ENCODE measurements at places on chromosomes 12 and 14.

- peak; percentile 38 for DNase-seq
Measured at GRCh38 chr14:69460093-69460701, 24.3 kb upstream of the PLEKHD1 start.

- no peak for DNase-seq
Measured at GRCh38 chr12:98618952-98619351, 25.5 kb downstream of the SLC25A3 start.

- peak; percentile 47 for DNase-seq
Measured at GRCh38 chr12:112013601-112014402, 576 bp downstream of the ERP29 start.

DNA sequence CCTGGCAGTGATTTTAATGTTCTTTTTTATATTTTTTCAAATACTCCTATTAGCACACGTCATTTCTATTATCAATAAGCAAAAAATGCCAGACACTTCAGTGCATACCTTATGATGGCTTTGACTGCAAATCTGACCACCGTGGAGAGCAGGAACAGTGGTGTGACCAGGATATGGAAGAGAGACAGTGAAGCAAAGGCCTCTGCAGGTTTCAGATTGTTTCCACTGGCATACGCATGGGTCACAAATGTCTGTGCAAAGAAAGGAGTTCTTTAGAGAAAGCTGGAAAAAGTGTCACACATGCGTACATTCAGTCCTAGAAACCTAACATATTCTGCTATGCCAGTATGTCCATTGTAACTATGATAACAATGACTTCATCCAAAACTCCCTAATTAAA is 47.3 kb downstream of the ABCC9 start:
- no peak for DNase-seq

GRCh38 chr12:94078138-94078723 is 70.1 kb upstream of the PLXNC1 start:
- peak; percentile 50 for DNase-seq

DNA sequence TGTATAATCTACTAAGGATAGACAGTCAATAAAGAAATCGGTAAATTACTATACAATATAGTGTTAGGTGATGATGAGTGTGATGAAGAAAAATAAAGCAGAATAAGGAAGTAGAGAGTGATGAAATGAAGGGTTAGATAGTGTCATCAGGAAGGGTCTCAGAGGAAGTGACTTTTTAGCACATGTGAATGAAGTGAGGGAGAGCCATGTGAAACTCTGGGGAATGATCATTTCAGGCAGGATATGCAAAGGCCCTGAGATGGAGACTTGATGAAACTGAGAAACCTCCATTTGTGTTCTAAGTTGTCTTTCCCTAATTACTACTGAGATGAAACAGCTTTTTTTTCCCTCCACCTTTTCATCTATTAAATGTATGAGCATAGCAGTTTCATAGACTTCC is 19.4 kb upstream of the GNPTAB start:
- no peak for DNase-seq

GRCh38 chr12:106897981-106898901 is 57.5 kb upstream of the TMEM263 start:
- DNase-seq: no peak

- no peak for DNase-seq
Measured at GRCh38 chr12:28611449-28611848, 421.2 kb downstream of the CCDC91 start.

DNA sequence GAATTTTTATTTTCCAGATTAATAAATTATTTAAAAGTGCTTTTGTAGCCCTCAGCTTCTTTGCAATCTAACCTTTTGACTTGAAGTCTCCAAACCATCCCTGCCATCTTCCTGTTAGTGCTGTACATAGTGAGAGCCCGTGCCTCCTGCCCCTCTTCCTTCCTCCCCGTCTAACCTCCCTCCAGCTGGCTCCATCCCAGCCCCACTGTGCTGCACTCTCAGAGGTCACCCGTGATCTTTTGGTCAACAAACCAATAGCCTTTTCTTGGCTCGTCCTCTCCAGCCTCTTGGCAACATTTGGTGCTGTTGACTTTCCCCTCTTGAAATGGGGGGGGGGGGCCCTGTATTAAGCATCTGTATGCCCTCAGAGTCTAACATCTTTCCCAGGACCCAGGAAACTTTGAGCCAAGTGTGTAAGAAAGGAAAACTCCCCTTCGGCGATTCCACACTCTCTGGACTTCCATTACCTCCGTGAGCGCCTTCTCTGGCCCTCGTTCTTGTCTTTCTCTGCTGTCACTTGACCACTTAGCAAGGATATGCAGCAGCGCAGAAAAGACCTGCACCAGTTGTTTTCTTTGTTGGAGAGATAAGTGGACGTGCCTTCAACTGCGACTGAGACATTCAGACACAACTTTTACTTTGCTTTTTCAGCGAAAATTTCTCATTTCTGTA is 44.1 kb downstream of the FBXW8 start:
- DNase-seq: no peak

DNA sequence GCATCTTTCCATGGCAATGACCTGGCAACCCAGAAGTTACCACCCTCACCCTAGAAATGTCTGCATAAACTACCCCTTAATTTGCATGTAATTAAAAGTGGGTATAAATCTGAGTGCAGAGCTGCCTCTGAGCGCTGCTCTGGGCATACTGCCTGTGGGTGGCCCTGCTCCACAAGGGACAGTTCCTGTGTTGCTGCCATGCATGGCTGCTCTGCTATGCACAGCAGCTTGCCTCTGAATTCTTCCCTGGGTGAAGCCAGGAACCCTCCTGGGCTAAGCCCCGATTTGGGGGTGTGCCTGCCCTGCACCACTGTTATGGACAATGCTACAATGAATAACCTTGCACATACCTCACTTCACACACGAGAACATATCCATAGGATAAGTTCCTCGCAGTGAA is 35.7 kb upstream of the GPR132 start:
- no peak for DNase-seq

GRCh38 chr12:27979145-27979544 is 6.6 kb upstream of the PTHLH start:
- no peak for DNase-seq

GRCh38 chr14:42112108-42112507 is 505.4 kb downstream of the LRFN5 start:
- DNase-seq: no peak

DNA sequence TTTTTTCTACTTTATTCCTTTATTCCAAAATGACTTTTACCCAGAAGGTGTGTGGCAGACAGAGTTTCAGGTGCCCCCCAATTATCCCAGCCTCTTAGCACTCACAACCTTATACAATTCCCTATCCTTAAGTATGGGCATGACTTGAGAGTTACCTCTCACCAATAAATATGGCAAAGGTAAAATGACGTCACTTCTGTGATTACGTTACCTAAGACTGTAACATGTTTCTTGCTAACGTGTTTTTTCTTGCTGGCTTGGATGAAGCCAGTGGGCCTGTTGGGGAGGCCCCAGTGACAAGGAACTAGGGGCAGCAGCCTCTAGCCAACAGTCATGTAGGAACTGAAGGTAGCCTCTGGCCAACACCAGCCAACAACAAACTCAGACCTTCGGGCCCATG is 13.3 kb upstream of the TUNAR start:
- DNase-seq: no peak

DNA sequence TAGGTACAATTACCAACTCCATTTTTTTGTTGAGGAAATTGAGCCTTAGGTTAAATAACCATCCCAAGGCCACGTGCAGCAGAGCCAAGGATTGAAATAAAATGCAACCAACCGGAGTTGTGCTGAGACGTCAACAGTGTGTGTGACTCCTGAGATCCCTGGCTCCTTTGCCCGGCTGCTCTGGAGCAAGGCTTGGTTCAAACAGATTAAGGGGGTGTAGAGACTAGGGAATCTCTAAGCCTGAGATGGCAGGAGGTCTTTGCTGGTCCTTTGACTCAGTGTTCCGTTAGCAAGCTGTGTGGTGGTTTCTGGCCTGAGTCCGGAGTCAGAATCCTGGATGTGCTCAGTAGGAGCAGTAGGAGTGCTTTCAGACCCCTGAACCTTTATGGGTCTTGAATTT is 1.4 kb upstream of the SLC8A3 start:
- DNase-seq: no peak

DNA sequence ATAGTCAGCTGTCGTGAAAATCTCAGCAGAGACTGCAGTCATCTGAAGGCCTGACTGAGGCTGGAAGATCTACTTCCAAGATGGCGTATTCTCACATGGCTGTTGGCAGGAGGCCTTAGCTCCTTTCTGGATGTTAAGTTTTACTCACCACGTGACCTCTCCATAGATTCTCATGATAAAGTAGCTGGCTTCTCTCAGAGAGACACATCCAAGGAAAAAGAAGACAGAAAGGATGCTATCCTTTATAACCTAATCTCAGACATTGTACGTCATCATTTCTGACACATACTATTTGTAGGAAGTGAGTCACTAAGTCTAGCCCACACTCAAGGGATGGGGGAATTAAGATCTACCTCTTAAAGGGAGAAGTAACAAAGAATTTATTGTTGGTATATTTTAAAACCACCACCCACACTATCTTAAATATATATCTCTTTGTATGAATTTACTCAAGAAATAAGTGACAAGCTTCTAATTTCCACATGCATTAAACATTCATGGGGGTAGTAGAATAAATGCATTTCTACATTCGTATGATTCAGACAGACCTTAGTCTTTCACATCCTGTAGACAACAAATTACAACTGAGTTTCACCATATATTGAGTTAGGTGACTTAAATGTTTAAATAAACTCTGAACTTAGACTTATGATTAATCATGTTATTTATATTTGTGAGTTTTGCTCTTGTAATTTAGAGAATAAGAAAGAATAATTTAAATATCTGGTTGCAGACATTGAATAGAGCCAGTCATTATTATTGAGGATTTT is 411.0 kb downstream of the LRIG3 start:
- DNase-seq: no peak

DNA sequence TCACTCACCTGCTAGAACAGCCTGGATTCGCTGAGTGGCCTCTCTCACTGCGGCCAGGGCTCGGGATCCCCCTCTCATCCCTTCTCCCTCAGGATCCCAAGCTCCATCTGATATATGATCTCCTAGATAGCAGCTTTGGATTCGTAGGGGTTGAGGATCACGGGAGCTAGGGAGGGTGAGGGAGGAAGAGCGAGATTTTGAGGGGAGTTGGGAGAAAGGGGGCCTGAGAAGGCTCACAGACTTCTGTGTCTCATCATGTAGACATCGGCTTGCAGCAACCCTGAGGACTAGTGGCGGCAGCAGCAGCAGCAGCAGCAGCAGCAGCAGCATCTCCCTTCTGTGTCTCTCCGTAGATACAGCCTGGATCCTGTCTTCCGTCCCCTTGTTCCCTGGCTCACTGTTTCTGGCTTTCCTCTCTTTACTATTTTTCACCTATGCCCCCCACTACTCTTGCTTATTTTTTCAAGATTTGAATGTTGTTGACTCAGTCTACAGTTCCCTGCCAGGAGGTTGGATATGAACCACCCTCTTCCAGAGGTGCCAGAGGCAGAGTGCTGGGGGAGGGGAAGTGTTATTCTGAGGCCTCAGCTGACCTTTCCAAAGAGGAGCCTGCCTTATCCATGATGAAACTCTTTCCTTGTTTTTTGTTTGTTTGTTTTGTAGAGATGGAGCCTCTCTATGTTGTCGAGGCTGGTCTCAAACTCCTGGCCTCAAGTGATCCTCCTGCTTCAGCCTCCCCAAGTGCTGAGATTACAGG is at the start of gene CIROP:
TSS of gene CIROP (minus strand) at position 399 of the 757 bp plus-strand sequence. CDS start at position 330, 69 bp downstream.
- DNase-seq: no peak

DNA sequence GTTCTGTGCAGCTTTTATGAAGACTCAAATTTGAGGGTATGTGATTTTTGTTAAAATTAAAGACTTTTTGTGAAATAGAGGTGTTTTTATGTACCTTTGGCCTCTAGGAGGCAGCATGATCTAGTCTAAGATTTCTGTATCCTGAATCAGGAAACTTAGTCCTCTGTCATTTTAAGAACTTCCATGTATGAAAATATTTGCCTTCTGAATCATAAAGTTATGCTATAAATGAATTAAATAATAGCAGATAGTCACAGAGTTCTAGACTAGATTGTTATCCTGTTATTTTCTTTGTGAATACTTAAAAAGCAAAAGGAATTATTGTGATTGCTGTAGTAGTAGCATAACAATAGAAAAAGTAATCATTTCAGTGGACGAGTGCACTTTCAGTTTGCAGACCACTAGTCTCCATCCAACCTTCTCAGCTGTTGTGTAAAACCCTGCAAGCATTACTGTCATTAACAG is 56.3 kb downstream of the FGD4 start:
- peak; percentile 40 for DNase-seq

DNA sequence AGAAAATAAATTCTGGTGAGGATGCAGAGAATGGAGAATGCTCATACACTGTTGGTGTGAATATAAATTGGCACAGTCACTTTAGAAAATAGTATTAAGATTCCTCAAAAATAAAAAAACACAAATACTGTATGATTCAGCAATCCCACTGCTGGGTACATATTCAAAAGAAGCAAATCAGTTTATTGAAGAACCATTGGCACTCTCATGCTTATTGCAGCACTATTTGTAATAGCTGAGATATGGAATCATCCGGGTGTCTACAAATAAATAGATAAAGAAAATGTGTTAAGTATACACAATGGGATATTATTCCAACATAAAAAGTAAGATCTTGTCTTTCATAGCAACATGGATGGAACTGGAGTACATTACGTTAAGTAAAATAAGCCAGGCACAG is 579.4 kb upstream of the SEL1L start:
- DNase-seq: no peak

GRCh38 chr12:130956009-130956408 is 2.3 kb downstream of the ADGRD1 start:
- no peak for DNase-seq

DNA sequence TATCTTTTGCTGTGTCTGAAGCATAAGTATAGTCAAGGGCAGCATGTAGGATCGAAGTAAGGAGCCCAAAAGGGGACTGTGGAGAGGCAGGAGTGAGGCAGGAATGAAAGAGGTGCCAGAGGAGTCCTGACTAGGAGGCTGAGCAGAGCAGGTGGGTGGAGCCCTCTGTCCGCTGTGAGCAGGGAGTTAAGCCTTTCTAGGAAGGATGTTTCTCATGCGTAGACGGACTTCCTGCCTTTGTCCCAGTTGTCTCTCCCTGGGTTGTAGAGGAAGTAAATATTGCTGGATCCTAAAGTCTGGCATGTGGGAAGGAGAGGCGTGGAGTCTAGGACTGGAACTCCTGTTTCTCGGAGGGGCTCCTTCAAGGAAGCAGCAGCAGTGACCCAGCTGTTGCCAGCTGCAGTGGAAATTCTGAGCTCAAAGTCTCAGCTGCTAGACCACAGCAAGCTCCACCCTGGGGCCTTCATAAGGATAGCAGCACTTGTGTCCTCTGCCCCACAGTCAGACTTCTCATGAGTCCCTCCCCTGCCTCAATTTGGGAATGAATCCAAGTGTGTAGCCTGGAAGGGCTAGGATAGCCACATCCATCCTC is 44.0 kb downstream of the RBMS2 start:
- DNase-seq: no peak

- no peak for DNase-seq
Measured at GRCh38 chr14:72634691-72635616, 258.9 kb downstream of the DPF3 start.

DNA sequence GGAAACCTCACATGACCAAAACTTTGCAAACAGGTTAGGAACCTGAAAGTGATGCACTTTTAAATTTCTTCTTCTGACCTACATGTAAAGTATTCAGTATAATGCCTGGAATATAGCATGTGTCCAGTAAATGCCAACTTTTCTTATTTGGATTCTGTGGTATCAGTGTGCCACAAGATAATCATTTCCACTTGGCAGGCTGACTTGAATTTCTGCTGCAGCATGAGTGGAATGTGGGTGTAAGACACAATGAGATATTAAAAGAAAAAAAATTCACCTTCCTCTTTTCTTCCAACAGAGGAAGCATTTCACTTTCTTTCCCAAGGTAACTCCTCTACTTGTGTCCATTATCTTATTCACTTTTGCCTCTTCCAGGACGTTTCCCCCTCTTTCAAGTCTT is 141.9 kb upstream of the PRKD1 start:
- DNase-seq: no peak
